SW480 (cell line): ENCODE measurements at places on chromosomes 12 and 14.

GRCh38 chr12:55847603-55848291 lies 5.0 kb upstream of the MMP19 start:
- peak; percentile 66 for DNase-seq

GRCh38 chr14:55433880-55434804 lies 6.3 kb downstream of the TBPL2 start:
- no peak for DNase-seq

DNA sequence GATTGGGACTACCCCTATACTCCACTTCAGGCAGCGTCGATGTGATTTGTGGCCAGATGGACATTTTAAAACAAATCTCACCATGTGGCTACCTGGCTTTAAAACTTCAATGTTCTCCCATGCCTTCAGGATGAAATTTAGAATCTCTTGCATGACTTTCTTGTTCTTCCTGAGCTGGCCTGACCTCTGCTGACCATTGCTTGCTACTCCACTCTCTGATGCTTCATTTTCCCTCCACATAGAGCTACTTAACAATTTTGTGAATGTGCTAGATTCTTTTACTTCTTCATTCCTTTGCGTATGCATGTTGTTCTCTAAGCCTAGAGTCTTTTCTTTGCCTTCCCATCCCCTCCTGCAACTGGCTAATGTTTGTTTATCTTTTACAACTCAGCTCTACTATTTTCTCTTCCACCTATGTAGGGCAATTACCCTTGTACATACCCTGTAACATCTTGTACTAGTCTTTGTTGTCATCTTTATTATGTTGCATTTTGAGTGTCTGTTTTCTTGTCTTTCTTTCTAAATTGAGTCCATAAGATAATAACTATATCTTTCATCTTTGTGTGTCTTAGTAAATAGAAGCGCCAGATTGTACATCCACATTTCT lies 41.2 kb downstream of the YLPM1 start:
- peak; percentile 63 for DNase-seq

GRCh38 chr12:96876966-96877365 lies 30.1 kb upstream of the NEDD1 start:
- no peak for DNase-seq

DNA sequence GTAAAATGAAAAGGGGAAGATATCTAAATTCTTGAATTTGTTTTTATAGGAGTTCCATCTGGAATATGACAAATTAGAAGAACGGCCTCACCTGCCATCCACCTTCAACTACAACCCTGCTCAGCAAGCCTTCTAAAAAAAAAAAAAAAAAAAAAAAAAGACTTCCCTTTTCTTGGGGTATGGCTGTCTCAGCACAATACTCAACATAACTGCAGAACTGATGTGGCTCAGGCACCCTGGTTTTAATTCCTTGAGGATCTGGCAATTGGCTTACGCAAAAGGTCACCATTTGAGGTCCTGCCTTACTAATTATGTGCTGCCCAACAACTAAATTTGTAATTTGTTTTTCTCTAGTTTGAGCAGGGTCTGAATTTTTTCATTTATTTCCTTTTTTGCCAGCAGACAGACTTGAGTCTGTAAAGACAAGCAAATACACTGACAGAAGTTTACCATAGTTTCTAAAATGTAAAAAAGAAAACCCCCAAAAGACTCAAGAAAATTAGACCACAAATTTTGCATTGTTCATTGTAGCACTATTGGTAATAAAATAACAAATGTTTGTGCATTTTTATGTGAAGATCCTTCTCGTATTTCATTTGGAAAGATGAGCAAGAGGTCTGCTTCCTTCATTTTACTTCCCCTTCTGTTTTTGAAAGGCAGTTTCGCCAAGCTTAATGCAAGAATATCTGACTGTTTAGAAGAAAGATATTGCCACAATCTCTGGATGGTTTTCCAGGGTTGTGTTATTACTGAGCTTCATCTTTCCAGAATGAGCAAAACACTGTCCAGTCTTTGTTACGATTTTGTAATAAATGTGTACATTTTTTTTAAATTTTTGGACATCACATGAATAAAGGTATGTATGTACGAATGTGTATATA lies 12.1 kb upstream of the KCNMB4 start:
- no peak for DNase-seq

DNA sequence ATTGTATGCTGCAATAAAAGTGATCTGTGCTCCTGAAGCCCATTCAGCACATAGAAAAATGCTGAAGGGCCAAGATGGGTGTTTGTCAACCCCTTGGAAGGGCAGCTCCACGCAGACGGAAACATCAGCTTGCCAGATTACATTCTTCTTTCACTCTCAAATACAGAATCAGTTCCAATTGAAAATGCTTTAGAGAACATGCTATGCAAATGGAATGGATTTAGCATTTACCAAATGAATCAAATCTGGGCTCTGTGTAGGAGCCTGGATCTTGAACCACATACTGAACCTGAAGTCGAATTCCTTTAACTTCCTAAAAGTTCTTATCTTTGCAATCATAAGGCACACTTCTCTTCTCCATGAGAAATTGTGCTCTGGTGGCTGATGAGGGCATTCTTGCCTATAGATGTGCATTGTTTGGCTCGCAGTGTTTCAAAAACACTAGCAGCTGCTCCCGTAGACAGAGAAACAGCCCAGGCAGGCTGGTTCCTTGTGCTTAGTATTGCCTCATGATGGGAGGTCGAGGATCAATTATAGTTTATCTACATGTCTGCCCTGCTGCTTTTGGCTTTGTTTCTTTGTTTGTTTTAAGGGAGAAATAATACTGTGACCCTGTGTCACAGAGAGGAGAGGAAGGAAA lies 489.8 kb upstream of the FLRT2 start:
- DNase-seq, result no peak

- DNase-seq, result peak; percentile 41
Observed at GRCh38 chr14:101400830-101401229, 160.5 kb upstream of the DIO3 start.

DNA sequence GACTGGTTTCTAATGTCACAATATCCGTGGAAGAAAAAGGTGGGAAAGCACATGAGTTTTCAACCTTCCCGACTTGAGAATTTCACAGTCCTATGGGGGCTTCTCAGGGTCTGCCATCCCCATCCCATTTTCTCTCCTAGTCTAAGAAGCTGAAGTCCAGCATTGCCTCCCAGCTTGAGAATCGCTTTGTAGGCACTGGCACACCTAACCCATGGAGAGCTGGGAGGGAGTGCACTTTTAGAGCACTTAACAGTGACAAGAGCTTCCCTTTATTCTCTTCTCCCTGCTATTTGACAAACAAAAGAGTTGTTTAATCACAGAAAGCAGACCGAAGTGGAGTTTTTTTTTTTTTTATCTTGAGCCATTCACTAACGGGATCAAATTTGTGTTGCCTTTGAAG lies 22.8 kb upstream of the SRRM4 start:
- no peak for DNase-seq

DNA sequence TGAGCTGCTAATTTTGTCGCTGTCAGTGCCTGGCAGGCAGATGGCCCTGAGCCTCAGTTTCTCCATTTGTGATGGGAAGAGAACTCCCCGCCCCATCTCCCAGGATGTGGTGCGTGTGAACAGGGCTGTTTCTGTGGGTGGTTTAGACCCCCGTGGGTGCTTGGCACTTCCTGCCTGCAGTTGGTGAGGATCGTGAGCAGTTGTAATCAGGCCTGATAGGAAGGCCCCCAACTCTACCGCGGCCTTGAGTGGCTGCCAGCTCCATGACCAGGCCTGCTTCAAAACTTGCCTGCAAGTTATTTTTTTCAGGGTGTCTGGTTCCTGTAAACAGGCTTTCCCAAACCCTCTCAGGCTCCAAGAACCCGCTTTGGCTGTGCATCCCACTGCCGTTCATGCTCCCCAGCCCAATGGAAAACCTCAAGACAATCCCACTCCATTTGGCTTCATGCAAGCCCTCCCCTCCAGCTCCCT lies 138.4 kb downstream of the ZFP36L1 start:
- no peak for DNase-seq

DNA sequence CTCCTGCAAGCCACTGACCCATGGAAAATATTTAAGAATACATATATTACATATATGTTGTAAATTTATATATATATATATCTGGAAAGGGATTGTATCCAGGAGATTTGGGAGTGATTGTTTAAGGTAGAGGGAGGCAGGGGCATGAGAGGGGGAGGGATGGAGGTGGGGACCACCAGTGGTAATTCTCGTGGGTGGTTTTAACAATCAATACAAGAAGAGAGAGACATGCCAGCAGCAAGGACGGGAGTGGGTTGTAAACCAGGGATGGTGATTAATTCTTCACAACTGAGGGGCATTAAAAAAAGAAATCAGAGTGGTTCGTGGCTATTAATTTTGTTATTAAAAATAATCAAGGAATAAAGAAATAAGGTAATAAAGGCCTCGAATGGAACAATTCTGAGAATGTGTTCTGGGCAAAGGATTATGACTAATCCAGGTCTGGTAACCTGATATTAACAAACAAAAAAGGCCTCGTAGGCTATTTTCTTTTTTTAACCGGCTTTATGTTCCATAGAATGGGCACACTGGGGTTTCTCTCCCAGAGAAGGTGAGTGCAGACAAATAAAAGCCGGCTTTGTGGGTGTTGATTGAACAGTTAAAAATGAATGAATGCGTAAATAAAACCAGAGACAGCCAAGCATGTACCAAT lies 8.3 kb upstream of the RTL1 start:
- DNase-seq, result no peak

DNA sequence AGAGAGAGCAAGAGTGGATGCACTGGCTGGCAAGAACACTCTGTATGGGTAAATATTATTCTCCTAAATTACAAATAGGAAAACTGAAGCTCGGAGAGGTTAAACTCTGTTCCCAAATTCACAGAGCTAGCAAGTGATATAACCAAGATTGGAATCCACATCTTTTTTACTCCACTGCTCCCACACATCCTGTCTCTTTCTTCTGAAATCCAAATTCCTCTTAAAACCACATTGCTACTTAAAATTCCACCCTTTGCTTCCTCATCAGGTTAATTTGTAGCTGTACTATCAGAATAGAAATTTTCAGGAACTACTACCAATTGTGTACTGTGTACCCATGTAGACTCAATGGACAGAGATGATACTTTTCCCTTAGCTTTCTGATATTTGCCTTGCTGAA lies 74.4 kb downstream of the ARMH4 start:
- no peak for DNase-seq

- peak; percentile 18 for DNase-seq
Observed at GRCh38 chr12:94710933-94711332, 60.6 kb upstream of the TMCC3 start.

GRCh38 chr14:54922598-54922997 lies 20.0 kb upstream of the GCH1 start:
- no peak for DNase-seq

DNA sequence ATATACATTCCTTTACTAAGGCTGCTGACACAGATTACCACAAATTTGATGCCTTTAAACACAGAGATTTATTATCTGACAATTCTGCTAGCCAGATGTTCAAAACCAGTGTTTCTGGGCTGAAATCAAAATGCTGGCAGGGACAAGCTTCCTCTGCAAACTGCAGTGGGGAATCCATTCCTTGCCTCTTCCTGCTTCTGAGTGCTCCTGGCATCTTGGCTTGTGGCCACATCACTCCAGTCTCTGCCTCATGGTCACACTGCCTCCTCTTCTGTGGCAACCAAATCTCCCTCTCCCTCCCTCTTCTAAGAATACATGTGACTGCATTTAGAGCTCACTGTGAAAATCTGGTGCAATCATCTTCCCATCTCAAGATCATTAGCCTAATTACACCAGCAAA lies 235.7 kb downstream of the TTC8 start:
- DNase-seq, result no peak

GRCh38 chr12:117875744-117876435 lies 92.9 kb downstream of the KSR2 start:
- DNase-seq, result no peak

DNA sequence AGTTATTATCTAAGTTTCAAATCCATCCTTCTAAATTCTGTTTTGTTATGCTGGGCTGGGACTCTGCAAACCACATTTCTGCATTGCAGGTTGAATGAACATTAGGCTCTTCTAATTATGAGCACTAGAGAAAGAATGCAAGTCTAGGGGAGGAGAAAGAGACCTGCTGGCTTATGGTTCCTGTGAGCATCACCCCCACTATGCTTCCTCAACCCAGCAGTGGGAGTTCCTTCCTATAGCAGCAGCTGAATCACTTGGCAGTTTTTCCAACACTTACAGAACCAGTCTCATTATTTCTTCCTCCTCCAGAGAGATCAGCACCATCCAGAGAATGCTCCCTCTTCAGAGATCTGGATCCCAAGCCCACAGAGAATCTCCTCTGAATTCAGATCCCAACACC lies 297.7 kb upstream of the CLEC14A start:
- no peak for DNase-seq
